ENCODE measurements at places on chromosomes 4 and X.

GRCh38 chr4:180449395-180449956, 1793.7 kb upstream of the TENM3 start:
- DNase-seq: peak; percentile 78

DNA sequence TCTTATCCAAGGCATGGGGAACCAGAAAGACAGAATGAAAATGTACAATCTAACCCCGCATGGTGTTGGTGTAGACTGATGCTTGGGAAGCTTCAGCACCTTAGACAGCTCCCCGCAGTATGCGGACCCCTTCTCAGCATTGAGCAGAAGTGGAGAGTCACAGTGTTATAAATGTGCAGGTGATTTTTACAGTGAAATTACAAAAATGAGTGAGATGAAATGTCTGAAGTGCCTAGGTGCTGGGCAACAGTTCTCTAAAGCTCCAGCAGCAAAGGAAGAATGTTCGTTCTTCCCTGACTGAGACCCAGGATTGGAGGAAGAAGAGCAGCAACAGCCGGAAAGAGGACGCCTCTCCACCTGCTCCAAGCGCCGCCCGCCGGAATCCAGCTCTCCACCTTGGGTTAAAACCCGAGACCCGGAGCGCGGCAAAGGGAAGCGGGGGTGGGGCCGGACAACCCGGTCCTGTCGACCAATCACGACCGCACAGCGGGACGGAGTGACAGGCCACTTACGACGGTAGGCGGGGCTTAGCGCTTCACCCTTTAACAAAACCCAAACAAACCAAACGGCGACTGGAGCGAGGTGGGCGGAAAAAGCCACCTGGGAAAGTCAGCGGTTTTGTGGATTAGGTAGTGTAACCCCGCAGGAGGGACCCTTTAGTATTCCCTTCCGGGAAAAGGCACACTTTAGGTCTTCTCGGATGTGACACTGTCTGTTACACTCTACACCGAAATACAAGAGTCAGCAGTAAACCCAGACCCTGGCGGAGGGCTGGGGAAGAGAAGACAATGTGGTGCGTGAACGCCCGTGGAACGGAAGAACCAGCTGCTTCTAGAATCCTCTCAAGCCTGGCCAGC, at the start of gene GLRA3:
Gene GLRA3 (minus strand): TSS at position 403 of the 857 bp plus-strand sequence. CDS start 436 bp downstream, outside the sequence.
- DNase-seq: peak; percentile 99

DNA sequence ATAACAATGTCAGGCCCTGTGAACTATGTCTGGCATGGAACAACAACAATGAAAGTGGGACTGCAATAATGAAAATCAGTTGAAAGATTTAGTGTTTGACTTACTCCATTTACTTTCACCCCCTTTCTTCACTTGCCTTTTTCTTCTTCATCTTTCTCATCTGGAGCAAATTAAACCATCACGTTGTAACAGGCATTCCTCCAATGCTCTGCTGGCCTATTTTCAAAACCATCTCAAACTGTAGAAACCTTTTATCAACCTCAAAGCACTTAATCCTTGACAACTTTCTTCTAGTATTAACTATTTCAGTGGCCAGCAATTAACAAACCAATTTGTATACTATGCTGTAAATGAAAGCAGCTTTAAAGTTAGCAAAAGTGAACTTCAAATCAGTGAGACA, 8.3 kb downstream of the KLHL13 start:
- DNase-seq: no peak

DNA sequence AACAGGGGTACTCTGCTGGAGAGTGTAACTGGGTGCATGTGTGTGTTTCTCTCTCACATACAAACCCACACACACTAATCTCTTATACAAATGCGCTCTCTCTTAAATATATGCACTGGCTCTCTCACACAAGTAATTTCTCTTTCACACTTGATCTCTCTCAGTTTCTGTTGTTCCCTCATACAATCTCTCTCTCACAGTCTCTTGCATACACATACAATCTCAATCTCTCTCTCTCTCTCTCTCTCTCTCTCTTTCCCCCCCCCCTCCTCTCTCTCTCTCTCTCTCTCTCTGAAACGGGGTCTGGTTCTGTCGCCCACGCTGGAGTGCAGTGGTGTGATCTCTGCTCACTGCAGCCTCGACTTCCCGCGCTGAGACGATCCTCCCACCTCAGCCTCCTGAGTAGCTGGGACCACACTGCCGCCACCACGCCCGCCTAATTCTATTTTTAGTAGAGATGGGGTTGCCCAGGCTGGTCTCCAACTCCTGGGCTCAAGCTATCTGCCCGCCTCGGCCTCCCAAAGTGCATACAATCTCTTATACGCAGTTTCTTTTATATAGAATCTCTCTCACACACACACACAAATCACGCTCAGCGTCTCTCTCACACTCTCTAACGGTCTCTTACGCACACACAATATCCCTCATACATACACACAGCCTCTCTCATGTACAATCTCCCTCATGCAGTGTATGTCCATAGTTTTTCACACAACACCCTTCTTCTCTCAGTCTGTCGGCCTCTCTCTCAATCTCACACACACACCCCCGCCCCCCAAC, 518 bp upstream of the FAM241A start:
- no peak for DNase-seq

DNA sequence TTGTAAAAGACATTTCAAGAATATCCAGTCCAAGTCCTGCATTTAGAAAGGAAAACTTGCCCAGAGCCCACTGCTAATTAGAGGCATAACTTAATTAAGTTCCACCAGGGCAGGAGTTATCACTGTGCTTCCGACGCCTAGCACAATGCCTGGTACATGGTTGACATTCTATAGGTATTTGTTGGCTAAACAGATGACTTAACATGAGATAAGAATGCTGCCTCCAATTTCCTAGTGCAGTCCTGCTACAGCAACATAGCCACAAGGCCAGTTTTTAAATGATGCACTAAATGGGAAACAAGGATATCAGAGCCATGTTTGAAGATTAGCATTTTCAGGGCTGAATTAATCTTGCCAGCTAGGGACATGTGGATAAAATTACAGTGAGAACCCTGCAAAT, 164.1 kb downstream of the RASL11B start:
- DNase-seq: no peak

DNA sequence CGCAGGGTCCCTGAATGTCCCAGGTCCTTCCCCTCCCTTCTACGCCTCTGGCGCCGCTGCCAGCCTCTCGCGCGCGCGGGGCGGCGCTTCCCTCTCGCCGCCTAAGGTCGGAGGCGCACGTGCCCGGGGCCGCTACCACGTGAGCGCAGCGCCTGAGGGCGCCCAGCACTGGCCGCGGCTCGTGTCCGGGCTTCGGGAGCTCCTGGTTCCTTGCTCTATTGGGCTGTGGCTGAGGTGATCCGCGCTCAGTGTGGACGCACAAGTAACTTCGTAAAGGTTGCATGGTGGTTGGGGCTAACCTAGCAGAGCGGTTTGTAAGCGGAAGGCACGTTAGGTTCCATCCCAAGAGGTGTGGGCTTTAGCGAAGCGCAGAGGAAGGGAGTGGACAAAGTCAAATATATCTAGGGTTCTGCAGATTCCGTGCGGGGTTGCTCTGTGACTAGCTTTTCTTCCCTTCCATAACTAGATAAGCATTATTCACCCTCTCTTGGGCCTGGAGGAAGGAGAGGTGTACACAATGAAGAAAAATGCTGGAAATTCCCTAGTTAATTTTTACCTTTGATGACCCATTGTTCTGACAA, 1.8 kb downstream of the TLL1 start:
- peak; percentile 46 for DNase-seq

DNA sequence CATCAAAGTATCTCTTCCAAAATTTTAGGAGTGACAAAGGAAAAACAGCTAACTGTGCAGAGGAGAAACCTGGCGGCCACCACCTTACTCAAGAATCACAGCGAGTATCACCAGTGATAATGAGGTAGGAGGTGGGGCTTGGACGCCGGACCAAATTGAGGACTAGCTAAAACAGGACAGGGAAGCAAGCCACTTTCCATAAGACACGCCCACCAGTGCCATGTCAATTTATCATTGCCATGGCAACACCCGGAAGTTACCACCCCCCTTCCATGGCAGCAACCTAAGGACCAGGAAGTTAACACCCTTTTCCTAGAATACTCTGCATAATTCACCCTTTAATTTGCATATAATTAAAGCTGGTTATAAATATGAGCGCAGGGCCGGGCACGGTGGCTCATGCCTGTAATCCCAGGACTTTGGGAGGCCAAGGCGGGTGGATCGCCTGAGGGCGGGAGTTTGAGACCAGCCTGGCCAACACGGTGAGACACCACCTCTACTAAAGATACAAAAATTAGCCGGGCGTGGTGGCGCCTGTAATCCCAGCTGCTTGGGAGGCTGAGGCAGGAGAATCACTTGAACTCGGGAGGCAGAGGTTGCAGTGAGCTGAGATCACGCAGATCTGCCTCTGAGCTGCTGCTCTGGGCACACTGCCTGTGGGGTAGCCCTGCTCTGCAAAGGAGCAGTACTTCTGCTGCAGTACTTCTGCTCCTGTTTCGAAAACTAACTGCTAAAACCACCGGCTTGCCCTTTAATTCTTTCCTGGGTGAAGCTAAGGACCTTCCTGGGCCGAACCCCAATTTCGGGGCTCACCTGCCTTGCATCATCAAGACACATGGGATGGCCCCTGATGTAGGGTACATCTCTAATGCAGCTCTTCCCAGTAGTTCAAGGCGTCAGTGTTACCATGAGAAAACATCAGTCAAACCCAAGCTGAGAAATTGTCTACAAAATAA, 116.7 kb downstream of the HMX1 start:
- DNase-seq: peak; percentile 2

DNA sequence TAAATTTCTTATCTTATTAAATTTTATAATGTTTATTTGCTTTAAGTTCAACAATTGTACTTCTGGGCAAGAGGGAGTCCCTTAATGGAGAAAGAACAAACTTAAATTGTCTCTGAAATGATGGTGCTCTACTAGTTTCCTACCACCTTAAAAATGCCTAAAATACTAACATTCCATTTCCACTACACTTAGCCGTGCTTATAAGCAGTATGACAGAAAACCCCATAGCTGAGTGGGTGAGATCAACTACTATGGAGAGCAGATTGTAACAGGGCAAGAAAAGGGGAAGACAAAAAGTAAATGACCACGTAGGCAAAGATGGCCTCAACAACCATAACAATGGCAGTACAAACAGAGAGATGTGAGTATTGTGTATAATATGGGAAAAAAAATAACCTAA, 35.0 kb downstream of the RFC1 start:
- no peak for DNase-seq

DNA sequence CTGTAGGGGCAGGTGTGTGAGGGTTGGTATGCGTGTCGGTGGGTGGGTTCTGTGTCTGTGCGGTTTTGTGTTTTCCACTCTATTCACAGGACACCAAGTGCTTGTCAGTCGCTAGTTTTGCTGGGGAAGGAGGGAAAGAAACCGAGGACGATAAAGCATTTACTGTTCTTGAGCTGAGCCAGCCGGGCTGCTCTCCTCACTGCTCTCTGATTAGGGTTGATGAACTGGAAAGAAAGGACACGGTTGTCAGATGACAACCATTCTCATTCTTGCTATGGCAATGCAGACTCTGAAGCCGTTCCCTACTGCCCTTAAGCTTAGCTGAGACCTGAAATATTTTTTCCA, 832 bp downstream of the EGFL6 start:
- DNase-seq: no peak

- no peak for DNase-seq
Measured at GRCh38 chr4:159779716-159780115, 676.8 kb downstream of the RAPGEF2 start.

DNA sequence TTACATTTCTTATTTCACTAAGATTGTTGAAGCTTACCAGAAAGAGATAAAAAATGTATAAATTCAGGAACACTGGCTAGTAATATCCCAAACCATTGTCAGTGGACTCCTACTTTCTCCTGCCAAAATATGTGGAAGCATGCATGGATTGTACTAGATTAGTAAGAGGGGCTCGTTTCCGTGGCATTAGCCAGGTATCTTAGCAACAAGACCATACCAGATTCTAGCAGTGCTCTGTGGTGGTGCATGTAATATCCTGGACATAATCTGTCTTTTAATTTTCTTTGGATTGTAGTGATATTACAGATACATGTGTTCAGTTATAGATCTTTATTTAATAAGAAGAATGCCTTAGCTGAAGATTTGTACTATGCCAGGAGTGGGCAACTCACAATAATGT, 371.9 kb upstream of the PITX2 start:
- no peak for DNase-seq

- DNase-seq: no peak
Measured at GRCh38 chrX:20715176-20715575, 448.5 kb upstream of the RPS6KA3 start.

DNA sequence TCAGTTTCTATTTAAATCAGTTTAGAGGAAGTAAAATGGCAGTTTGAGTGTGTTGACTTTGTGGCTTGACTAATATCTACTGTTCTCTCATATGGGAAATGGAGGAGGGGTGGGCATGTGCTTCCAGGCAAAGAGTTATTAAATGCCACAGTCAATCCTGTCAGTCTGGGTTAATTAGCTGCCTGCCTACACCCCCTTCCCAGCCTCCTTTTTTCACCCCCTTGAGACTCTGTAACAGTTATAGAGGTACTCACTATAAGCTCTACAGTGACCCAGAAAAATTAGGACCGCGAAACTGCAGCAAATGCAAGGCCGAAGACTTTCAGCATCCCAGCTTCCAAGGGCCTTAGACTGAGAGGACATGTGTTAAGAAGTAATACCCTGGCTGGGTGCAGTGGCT, 165.2 kb downstream of the CORIN start:
- DNase-seq: no peak

GRCh38 chr4:89356086-89356485, 48.5 kb upstream of the GPRIN3 start:
- no peak for DNase-seq

- DNase-seq: peak; percentile 7
Measured at GRCh38 chr4:8911316-8912088, 39.9 kb upstream of the HMX1 start.

- DNase-seq: no peak
Measured at GRCh38 chr4:88148560-88148959, 9.9 kb downstream of the ABCG2 start.

DNA sequence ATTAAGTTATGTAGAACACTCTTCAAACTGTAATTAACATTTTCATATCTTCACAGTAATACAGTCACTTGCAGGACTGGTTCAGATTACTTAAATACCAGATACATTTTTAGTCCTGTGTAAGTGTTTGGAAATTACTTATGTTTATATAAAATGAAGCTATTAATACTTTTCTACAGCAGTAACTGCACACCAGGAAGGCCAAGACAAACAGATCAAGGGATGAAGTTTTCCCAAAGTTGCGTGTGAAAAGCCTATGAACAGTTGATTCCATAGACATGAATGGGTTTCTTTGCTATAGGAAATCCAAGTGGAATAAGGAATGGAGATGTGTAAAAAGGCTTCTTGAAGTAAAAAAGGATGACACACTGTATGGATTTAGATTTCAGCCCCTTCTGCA, 28.9 kb upstream of the DRP2 start:
- no peak for DNase-seq

DNA sequence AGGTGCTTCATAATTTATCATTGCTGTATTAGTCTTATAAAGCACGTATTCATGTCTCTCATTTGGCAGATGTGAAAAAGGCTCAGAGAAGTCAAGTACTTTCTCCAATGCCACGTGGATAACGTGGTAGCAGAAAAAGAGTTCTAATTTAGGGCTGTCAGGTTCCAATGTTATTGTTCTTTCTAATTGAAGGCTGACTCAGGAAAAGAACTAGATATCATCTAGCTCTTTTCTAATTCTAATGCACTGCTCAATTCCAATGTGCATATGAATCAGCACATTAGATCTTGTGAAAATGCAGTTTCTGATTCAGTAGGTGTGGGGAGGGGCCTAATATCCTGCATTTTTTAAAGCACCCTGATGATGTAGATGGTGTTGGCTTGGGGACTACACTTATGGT, 22.8 kb downstream of the AGA start:
- DNase-seq: no peak

Data from WERI-Rb-1 (cell line).